Tibial artery (tissue), 4 donors: ENCODE measurements at places on chromosomes 1 and 21.

DNA sequence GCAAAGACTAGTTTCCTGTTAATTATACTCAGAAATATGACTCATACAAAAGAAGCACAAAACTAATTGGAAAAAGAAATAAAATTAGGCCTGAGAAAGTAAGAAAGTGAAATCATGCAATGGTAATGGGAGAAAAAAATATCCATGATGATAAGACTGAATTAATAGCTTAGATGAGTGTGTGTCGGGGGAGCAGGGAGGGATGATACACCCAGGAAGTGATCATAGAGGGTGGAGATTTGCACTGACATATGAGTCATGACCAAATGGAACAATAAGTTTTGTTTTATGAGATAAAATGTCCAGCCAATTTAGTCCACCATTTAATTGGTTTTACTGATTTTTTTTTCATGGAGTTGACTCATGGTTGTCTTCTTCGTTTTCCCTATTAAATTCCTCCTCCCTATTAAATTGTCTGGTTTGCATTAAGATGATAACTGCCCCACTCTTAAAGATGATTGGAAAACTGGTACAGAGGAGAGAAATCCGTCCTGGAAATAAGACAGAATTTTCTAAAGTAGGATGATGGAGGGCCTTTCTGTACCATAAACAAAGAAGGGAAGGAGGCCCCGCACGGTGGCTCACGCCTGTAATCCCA, 111.7 kb upstream of the KCNJ6 start:
- H3K4me3 ChIP-seq, result no peak overlapping the region
- no peak for DNase-seq
- H3K4me1 ChIP-seq, result no peaks in the 10 kb centered on the region
- H3K27ac ChIP-seq, result no peak overlapping the region

DNA sequence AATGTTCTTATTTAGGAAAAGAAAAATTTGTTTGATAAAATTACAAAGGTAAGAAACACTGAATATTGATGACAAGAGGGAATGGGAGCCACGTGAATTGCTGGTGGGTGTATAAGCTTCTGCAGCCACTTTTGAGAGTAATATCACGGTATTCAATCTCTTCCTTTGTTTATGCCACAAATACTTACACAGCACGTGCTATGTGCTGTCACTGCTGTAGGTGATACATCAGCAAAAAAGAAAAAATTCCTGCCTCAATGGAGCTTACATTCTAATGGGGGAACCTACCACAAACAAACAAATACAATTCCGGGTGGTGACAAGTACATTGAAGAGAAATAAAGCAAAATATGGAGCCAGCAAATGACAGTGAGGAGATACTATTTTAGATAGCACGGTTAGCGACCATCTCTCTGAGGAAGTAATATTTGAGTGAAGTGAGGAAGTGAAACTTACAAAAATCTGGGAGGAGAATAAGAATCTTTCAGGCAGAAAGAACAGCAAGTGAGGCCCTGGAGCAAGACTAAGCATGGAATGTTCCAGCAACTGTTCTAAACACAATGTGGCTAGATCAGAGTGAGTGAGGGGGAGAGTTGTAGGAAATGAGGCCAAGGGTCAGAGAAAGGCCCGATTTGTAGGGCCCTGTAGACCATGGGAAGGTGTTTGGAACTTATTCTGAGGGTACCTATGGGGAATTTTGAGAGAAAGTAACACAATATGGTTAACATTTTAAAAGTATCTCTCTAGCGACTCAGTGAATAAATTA, 2.6 kb upstream of the FCRLB start:
- no peak overlapping the region for H3K27ac ChIP-seq
- peaks cover 20% of the 10 kb centered on the region for H3K27me3 ChIP-seq
- H3K4me1 ChIP-seq, result no peaks in the 10 kb centered on the region
- DNase-seq, result no peak

- H3K27ac ChIP-seq, result no peak overlapping the region
- peaks cover 19% of the 10 kb centered on the region for H3K27me3 ChIP-seq
- H3K4me3 ChIP-seq, result no peak overlapping the region
- no peak for DNase-seq
- no peaks in the 10 kb centered on the region for H3K36me3 ChIP-seq
- H3K4me1 ChIP-seq, result no peaks in the 10 kb centered on the region
Observed at GRCh38 chr1:22761101-22761500, 50.5 kb downstream of the EPHB2 start.

DNA sequence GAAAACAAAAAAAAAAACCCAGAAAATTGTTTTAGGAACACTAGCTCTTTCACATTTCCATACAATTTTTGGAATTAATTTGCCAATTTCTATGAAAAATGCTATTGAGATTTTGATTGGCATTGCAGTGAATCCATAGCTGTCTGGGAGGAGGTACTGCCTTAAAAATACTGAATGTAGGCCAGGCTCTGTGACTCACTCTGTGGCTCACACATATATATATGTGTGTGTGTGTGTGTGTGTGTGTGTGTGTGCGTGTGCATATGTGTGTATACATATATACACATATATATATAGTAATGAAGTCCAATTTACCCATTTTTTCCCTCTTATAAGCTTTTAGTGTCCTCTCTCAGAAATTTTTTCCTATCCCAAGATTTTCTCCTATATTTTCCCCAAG, 214.2 kb upstream of the DMRTA2 start:
- no peaks in the 10 kb centered on the region for H3K36me3 ChIP-seq
- H3K27ac ChIP-seq, result no peak overlapping the region
- no peaks in the 10 kb centered on the region for H3K27me3 ChIP-seq
- H3K4me1 ChIP-seq, result no peaks in the 10 kb centered on the region
- no peak overlapping the region for H3K4me3 ChIP-seq

- DNase-seq, result no peak
- H3K27me3 ChIP-seq, result no peaks in the 10 kb centered on the region
- H3K4me1 ChIP-seq, result no peaks in the 10 kb centered on the region
- H3K36me3 ChIP-seq, result no peaks in the 10 kb centered on the region
- no peak overlapping the region for H3K27ac ChIP-seq
Observed at GRCh38 chr1:79945391-79945790, 938.9 kb upstream of the ADGRL4 start.

DNA sequence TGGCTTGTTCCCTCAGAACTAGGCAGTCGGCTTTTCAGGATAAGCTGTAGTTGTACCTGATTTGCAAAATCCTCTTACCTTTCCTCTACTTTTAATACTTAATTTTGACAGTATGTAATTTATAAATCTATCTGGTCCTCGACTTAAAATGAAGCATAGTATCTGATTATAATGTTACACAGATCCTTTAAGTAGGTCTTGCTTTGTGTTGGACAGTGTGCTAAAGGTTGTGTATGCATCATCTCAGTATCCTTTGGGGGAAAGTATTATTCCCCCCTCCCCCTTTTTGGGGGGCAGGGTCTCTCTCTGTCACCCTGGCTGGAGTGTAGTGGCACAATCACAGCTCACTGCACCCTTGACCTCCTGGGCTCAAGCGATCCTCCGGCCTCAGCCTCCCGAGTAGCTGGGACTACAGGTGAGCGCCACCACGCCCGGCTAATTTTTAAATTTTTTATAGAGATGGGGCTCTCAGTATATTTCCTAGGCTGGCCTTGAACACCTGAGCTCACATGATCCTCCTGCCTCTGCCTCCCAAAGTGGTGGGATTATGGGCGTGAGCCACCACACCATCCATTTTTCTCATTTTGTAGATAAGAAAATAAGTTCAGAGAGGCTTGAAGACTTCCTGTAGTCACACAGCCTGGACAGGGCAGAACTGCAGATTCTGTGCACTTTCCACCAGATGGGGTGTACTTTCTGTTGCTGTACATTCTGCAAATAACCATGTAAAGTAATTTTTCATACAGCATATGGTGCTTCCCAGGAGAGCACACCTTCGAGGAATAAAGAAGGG, 791 bp upstream of the STX6 start:
- peak overlapping the region; percentile 82 for H3K27ac ChIP-seq
- no peak for DNase-seq
- H3K36me3 ChIP-seq, result no peaks in the 10 kb centered on the region

DNA sequence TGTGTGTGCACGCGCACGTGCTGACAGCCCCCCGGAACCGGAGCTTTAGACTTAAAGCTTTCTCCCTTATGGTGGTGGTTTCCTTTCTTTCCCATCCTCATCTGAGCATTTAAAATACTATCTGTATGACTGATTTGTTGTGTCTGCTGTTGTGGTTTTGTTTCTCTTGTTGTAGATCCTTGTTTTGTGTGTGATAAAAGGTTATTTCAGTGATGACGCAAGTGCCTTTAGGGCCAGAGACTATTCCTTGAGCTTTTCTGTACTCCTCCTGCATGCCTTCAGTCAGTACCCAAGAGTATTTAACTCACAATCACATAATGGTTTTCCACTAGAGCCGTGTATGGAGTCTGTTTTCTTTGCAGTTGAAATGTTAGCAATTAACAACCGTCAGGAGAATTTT, 45.4 kb downstream of the LCA5L start:
- no peaks in the 10 kb centered on the region for H3K4me1 ChIP-seq
- DNase-seq, result no peak
- no peak overlapping the region for H3K27ac ChIP-seq
- H3K36me3 ChIP-seq, result peaks cover 18% of the 10 kb centered on the region

- DNase-seq, result no peak
- H3K27me3 ChIP-seq, result no peaks in the 10 kb centered on the region
- no peaks in the 10 kb centered on the region for H3K4me1 ChIP-seq
- no peaks in the 10 kb centered on the region for H3K36me3 ChIP-seq
Observed at GRCh38 chr1:172219966-172220365, 200.5 kb upstream of the C1orf105 start.

DNA sequence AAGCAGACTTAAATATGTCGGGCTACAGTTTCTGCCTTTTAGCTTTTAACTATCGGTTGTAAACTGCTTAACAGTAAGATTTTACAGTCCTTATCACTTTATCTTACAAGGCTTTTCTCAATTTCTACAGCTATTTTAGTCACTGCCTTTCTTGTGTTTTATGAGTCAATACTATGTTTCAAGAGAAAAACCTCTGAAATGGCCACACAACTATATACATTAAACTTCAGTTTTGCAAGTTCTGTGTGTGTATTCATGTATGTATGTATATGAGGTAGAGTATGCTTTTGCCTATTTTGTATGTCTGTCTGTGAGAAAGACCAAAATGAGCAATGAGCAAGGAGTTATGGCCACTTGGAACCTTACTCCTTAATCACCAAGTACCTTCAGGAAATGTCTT, 169.8 kb downstream of the SYT2 start:
- peak overlapping the region; percentile 95 for H3K27ac ChIP-seq
- H3K4me1 ChIP-seq, result peaks cover 23% of the 10 kb centered on the region
- no peak for DNase-seq
- H3K4me3 ChIP-seq, result peak overlapping the region; percentile 67
- no peaks in the 10 kb centered on the region for H3K36me3 ChIP-seq

GRCh38 chr1:39194398-39195051, 10.0 kb upstream of the MACF1 start:
- no peak overlapping the region for H3K4me3 ChIP-seq
- peak overlapping the region; percentile 79 for H3K27ac ChIP-seq
- H3K27me3 ChIP-seq, result no peaks in the 10 kb centered on the region
- DNase-seq, result no peak

GRCh38 chr1:36663772-36664430, 181.2 kb upstream of the CSF3R start:
- no peaks in the 10 kb centered on the region for H3K36me3 ChIP-seq
- no peaks in the 10 kb centered on the region for H3K4me1 ChIP-seq
- H3K27me3 ChIP-seq, result no peaks in the 10 kb centered on the region

DNA sequence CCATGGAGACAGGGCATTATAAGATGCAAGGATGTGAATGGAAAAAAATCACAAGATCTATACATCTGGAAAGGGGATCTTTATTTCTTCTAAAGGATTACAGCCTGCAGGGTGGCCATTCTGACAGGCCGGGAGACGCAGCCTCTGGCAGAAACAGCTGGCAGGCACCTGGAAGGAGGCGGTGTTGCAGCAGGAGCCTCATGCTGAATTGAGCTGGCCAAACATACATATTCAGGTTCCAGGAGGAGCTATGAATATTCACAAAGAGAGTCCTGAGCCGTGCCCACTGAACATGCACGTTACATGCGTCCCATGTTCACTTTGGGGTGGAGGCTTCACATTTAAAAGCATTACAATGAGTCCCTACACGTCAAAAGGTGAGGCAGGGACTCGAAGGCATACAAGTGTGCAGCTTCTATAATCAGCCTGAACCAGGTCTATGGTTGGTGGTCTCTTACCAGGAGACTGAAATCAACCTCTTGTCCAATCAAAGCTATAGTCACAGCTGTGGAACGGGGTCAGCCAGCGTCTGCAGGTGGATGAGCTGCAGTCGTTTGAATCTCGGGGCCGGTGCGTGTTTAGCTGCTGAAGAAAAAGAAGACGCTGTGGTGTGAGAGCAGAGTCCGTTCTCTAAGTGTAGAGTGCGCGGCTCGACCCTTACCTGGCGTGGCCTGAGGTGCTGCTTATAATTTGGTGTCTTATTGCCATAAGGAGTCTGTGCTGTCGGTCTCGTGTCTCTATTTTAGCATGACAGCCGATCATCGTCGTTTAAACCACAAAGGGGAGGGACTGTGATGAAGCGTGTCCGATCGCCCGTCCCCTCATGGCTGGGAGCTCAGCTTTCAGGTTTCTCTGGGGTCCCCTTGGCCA, 183.0 kb downstream of the ETS2 start:
- peaks cover 47% of the 10 kb centered on the region for H3K4me1 ChIP-seq
- no peaks in the 10 kb centered on the region for H3K27me3 ChIP-seq
- no peak overlapping the region for H3K4me3 ChIP-seq
- no peak overlapping the region for H3K27ac ChIP-seq
- DNase-seq, result no peak

- no peaks in the 10 kb centered on the region for H3K27me3 ChIP-seq
- H3K36me3 ChIP-seq, result no peaks in the 10 kb centered on the region
- no peak for DNase-seq
- no peak within 1 kb of the TSS for H3K27ac ChIP-seq
- H3K4me3 ChIP-seq, result no peak within 1 kb of the TSS
- H3K4me1 ChIP-seq, result no peaks in the 10 kb centered on the region
Observed at GRCh38 chr1:116754198-116754977, at the start of gene CD2. CD2 (plus strand) TSS chr1:116754430; CDS start chr1:116754493, 63 bp downstream.

- peaks cover 18% of the 10 kb centered on the region for H3K36me3 ChIP-seq
- H3K27ac ChIP-seq, result no peak overlapping the region
- H3K27me3 ChIP-seq, result no peaks in the 10 kb centered on the region
- DNase-seq, result no peak
- no peaks in the 10 kb centered on the region for H3K4me1 ChIP-seq
- H3K4me3 ChIP-seq, result no peak overlapping the region
Observed at GRCh38 chr1:215600258-215600792, 33.2 kb downstream of the KCTD3 start.

GRCh38 chr1:153583976-153584375, 18.3 kb upstream of the S100A2 start:
- H3K36me3 ChIP-seq, result no peaks in the 10 kb centered on the region
- H3K4me3 ChIP-seq, result no peak overlapping the region
- no peaks in the 10 kb centered on the region for H3K27me3 ChIP-seq
- no peak overlapping the region for H3K27ac ChIP-seq
- H3K4me1 ChIP-seq, result no peaks in the 10 kb centered on the region

DNA sequence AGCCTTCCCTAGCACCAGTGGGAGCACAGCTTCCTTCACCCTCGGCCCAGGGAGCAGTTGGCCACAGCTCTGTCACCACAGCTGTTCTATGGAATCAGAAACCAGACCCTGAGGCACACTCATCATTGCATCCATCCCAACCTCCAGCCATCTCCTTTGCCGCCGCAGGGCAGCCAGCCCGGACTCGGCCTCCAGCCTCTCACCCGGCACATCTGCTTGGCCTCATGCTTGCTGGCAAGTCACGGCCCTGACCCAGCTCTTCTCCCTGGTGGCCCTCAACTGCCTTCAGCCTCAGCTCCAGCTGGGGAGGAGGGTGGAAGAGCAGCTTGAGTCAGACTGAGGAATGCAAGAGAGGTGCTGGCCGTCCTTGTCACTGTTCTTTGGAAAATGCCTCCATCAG, 59.8 kb downstream of the TOR1AIP2 start:
- H3K27ac ChIP-seq, result no peak overlapping the region
- DNase-seq, result peak; percentile 67
- H3K36me3 ChIP-seq, result no peaks in the 10 kb centered on the region
- H3K4me1 ChIP-seq, result no peaks in the 10 kb centered on the region
